ENCODE measurements at places on chromosomes 7 and 10. TPM values are rescaled to one million over a fixed set of nuclear protein-coding genes. Genes with fewer than 3 reads are reported as not detected.
A peak's percentile ranks its signal among the peaks of the same experiment; 100 is the strongest.

DNA sequence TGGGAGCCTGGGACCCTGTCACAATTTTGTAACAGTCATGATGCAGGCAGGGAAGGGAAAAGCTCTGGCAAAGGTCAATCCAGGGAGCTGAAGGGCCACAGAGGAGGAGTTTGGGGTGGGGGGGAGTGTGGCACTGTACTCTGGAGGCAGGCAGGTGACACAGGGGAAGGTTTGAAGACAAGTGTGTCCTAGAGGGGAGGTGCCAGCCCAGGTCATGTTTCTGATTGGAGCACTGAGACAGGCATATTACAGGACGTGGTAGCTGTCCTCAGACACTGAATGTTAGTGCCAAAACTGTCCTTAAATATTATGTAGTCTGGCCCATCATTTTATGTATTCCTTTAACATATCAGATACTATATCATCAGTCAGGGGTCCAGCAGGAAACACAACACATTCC, 75.6 kb upstream of the LRRC4 start:
- H3K36me3 ChIP-seq, result no peaks in the 10 kb centered on the region
- peaks cover 9% of the 10 kb centered on the region for H3K27me3 ChIP-seq
- H3K4me1 ChIP-seq, result peaks cover 9% of the 10 kb centered on the region
- no peak overlapping the region for H3K27ac ChIP-seq
- DNase-seq, result no peak
- no peak overlapping the region for H3K4me3 ChIP-seq

DNA sequence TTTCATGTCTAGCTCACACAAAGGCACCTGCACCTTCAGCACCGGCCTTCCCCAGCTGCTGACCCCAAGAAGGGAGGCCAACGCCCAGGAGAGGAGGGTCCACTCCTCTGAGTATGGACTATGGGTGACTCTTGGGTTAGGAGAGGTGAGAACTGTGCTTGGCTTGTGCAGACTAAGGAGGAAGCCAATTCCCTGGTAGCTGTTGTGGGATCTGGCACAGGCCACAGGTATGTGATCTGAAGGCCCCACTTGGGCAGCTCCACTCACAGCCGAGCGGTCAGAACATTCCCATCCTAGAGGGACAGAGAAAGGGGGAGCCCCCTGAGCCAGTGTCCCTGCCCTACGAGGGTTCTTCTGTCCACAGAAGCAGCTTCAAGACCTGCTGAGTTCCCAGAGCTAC, 52.8 kb upstream of the FIGNL1 start:
- no peaks in the 10 kb centered on the region for H3K36me3 ChIP-seq
- peaks cover 9% of the 10 kb centered on the region for H3K27me3 ChIP-seq
- no peak for DNase-seq
- no peak overlapping the region for H3K27ac ChIP-seq
- no peak overlapping the region for H3K4me3 ChIP-seq

- no peak overlapping the region for H3K27ac ChIP-seq
- DNase-seq, result no peak
- peaks cover 96% of the 10 kb centered on the region for H3K27me3 ChIP-seq
- H3K4me3 ChIP-seq, result no peak overlapping the region
Measured at GRCh38 chr7:155454183-155455112, 3.5 kb upstream of the EN2 start.

DNA sequence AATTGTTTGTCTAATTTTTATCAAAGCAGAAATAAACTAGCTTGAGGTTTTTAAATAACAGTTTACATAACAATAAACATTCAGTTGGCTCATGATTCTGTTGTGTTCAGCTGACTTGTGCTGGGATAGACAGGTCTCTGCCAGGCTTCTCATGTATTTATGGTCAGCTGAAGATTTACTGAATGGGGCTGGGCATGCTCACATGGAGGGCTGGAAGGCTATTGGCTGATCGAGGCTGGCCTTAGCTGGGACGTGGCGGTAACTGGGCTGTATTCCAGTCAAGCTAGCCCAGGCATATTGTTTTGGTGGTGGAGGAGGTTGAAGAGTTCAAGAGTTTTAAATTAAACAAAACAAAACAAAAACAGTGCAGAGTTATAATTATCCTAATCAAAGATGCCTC, 251.0 kb upstream of the MTPN start:
- no peak overlapping the region for H3K4me3 ChIP-seq
- no peaks in the 10 kb centered on the region for H3K4me1 ChIP-seq
- no peak for DNase-seq
- H3K27ac ChIP-seq, result no peak overlapping the region
- no peaks in the 10 kb centered on the region for H3K27me3 ChIP-seq
- H3K36me3 ChIP-seq, result no peaks in the 10 kb centered on the region

- H3K27ac ChIP-seq, result peak overlapping the region; percentile 70
- H3K4me1 ChIP-seq, result peaks cover 8% of the 10 kb centered on the region
- DNase-seq, result no peak
- no peaks in the 10 kb centered on the region for H3K36me3 ChIP-seq
Measured at GRCh38 chr10:31759124-31759798, 169.4 kb downstream of the ARHGAP12 start.

Gene HABP2
- not detected for total RNA-seq

Gene PITX3
- not detected for total RNA-seq
